ENCODE measurements at places on chromosomes 16 and 17. TPM values are rescaled to one million over a fixed set of nuclear protein-coding genes. Genes with fewer than 3 reads are reported as not detected.

- DNase-seq: no peak
These were observed 1.7 kb upstream of the STAT3 start for GRCh38 chr17:42389899-42390298.

DNA sequence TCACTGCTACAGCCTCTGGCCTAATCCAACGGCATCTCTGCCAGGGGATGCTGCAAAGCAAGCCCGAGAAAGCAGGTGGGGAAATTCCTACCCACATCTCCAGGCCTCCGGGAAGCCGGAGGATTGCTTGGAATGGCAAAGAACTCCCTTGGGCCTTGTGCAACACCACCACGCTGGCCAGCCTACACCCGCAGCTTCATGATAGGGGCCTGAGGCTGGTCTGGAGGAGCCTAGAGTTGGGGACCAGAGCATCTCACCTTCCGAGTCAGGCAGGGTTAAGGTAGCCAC lies 20.3 kb downstream of the GGA3 start:
- DNase-seq: no peak

DNA sequence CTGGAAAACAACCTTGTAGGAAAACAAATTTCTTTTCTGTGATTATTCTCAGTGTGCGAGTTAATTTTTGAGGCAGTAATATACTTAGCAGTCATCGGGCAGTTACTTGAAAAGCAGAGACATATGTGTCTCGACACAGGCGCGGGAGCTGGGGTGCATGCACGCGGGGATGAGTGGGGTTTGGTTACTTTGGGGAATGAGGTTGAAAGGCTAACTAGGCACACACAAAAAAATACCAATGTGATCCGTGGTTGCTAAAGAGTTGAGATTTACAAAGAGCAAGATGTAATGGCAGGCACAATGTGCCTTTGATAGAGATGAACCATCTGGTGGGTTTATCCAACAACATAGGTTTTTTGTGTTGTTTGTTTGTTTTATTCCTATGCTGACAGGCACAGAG lies 703.8 kb upstream of the EEF2KMT start:
- no peak for DNase-seq

DNA sequence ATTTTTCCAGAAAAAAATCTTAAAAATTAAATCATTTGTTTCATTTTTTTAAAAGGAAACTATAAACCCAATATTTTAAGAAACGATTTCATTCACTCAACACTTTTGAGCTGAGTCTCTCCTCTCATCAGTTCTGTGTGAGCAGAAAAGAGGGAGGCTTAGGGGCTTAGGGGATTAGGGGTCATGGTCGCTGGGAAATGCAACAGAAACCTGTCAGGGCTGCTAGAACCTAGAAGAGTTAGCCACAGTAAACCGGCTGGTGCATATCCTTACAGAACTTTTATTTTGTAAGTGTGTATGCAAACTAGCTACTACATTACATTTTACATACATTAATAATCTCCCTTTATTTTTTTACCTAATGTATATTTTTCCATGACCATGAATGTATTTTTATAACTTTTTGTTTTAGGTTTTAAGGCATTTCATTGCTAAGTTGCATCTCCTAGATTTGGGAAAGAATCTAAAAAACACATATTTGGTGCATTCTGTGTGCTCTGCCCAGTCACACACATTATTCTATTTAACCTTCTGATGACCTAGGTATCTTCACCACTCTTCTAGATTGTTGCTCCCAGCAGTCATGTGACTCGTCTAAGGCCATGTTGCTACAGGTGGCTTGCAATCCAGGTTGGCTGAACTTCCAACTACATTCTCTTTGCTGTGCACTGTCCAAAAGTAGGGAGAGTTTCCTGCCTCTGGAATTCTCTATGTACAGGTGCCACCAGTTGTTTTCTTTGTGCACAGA lies 24.4 kb downstream of the TBC1D3B start:
- DNase-seq: no peak

GRCh38 chr17:29723278-29724047 lies 100.8 kb upstream of the CORO6 start:
- DNase-seq: no peak

GRCh38 chr16:75264457-75264998 lies 13.1 kb upstream of the BCAR1 start:
- DNase-seq: no peak

GRCh38 chr16:86292171-86292775 lies 218.1 kb upstream of the FOXF1 start:
- no peak for DNase-seq

DNA sequence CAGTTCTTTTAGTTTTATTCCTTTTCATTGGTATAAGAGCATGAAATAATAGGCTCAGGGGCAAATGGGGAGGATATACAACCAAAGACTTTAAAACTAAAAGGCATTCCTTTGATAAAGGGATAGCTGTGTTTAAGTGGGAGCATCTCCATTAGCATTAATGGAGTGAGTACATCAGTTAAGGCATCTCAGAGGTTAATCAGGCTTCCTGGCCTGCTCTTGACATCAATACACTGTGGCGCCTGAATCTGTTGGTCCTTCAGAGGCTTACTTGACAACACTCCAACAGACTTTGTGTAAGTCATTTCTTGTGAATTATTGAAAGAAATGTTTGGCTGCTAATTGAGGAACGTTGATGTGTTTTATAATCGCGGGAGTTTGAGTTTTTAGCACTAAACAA lies 230.7 kb downstream of the BCAS3 start:
- DNase-seq: no peak

GRCh38 chr16:21276090-21276489 lies 2.0 kb downstream of the CRYM start:
- DNase-seq: no peak

GRCh38 chr17:6756425-6757031 lies 682 bp downstream of the XAF1 start:
- DNase-seq: no peak

DNA sequence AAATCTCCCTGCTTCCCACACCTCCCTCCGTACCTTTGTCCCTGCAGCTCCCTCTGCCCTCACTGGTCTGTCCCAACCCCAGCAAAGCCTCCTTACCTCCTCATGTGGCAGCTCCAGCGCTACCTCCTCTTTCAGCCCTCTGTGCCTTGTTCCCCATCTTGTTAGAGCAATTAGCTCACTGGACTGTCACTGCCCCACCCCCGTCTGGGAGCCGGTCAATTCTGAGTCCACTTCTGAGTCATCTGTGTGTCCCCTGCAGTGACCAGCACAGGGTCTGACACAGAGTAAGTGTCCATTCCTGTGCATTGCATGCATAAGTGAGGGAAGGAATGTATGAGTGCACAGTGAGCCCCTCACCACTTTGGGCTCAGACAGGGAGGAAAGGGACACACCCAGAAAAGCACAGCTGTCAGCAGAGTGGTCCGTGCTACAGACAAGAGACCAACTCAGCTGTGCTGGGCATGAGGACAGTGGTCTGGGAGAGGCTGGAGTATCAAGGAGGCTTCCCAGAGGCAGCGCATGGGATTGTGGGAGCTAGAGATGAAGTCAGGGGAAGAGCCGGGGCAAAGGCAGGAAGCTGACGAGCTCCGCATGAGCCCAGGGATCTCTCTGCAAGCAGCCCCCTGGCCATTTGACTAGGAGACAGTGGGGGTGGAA lies 45.9 kb downstream of the PITPNM3 start:
- DNase-seq: no peak

DNA sequence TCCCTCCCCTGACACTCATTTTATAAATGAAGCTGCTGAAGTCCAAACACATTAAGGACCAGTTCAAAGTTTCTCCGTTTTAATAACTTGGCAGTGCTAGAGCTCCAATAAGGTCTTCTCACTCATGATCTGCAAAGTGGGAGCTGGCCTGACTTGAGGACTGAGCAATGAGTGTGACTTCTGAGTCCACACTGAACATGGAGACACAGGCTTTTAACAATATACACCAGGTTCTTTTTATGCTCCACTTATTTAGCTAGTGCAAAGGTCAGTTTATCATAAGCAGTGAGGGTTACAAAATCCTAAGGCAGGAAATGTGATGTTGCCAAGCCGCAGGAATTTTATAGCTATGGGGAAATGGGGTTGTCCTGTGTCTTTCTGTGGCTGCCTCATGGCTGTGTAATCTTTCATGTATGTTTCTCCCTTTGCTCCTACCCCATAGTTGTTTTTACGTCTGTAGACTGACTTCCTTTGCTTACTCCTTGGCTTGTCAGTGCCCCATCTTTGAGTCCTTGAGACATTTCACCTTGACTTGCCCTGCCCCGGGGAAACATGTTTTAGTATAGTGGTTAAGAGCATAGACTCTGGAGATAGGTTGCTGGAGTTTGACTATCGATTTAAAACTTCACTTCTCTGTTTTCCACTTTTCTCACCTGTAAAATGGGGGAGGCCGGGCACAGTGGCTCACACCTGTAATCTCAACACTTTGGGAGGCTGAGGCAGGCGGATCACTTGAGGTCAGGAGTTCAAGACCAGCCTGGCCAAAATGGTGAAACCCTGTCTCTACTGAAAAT lies 12.2 kb upstream of the MMD start:
- DNase-seq: no peak

DNA sequence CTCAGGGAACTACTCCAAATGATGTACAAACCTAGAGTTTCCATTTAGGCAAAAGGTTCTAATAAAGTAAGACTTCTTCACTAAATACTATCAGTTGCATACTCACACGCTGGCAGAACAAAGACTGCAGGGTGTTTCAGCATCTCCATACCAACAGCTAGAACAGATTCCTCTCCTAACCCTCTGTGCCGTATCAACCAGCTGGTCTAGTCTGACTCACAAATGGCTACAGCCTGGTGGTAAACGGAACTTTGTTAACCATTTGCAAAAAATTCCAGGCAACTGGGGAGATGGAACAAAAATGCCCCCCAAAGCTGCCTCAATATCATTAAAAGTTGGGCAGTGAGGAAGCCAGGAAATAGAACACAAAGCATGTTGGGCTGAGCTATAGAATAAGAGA lies 217.1 kb downstream of the GRIN2A start:
- no peak for DNase-seq

DNA sequence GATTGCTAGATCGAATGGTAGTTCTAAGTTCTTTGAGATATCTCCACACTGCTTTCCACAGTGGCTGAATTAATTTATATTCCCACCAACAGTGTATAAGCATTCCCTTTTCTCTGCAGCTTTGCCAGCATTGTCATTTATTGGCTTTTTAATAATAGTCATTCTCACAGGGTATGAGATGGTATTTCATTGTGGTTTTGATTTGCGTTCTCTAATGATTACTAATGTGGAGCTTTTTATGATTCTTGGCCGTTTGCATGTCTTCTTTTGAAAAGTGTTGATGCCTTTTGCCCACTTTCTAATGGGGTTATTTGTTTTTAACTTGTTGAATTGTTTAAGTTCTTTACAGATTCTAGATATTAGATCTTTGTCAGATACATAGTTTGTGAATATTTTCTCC lies 36.5 kb upstream of the BCAS3 start:
- no peak for DNase-seq

- DNase-seq: no peak
These were observed 1.5 kb downstream of the REXO5 start for GRCh38 chr16:20807862-20808261.

DNA sequence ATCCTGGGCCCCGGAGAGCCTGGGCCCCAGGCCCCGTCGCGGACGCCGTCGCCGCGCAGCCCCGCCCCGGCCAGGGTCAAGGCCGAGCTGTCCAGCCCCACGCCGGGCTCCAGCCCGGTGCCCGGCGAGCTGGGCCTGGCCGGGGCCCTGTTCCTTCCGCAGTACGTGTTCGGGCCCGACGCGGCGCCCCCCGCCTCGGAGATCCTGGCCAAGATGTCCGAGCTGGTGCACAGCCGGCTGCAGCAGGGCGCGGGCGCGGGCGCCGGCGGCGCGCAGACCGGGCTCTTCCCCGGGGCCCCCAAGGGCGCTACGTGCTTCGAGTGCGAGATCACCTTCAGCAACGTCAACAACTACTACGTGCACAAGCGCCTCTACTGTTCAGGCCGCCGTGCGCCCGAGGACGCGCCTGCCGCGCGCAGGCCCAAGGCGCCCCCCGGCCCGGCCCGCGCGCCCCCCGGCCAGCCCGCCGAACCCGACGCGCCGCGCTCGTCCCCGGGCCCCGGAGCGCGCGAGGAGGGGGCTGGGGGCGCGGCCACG lies 36.8 kb upstream of the ZC3H18 start:
- DNase-seq: no peak

DNA sequence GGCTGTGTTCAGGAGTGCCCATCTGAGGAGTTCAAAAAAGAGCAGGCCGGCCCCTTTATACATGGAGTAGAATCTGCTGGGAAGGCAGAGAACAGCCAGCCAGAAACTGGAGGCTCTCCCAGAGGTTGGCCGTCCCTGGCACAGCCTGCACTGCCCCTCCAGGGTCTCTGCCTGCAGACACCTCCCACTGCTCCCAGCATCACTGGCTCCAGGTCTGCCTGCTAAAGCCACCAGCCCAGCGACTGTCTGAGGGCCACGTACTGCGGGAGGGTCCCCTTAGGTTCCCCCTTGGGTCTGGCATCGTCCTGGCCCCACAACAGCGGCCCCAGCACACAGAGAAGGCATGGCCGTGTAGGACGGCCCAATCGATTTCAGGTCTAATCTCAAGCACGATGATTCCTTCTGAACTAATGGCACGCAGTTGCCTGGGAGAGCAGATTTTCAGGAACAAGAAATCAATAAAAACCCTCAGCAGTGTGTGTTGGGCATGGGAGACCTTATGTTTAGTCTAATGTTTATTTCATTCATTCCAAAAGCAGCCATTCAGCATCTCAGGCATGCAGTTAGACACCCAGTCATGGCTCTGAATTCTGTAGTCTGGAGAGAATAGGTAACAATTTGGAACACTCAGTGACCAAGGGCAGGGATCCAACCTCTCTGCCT lies 95.6 kb downstream of the PGS1 start:
- DNase-seq: no peak

- DNase-seq: no peak
These were observed 58.5 kb downstream of the HS3ST3B1 start for GRCh38 chr17:14359163-14360020.

- no peak for DNase-seq
These were observed 63.9 kb upstream of the CNEP1R1 start for GRCh38 chr16:49961089-49961488.

DNA sequence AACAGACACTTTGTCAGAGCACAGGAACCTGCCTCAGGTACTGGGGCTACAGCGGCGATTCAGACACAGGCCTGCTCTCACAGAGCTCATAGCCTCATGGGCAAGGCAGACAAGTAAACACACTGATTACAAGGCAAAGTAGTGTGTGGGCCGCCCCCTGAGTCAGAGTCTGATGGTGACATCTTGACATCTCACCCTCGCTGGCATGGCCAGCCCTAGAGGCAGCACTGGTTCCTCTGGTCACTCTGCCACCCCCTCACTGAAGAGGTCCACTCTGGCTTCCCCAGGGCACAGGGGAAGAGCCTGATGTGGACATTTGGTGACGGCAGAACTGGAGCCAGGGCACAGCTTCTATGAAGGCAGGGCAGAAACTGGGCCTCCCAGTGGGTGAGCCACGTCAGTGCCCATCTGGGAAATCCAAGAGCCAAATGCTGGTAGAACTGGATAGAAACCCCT lies 32.9 kb upstream of the TOB1 start:
- no peak for DNase-seq

GRCh38 chr17:7261379-7262191 lies 693 bp downstream of the CLDN7 start:
- no peak for DNase-seq

Gene CSH1
- 0.42 TPM for total RNA-seq

Gene UMOD
- total RNA-seq: not detected

Gene NGFR
- total RNA-seq: 11.7 TPM

Gene SLC5A11
- not detected for total RNA-seq

Gene CLEC19A
- total RNA-seq: not detected

Gene DNAAF1
- not detected for total RNA-seq

Gene EVPL
- total RNA-seq: 12.5 TPM

Gene ANKFN1
- 8.0 TPM for total RNA-seq

Gene BEAN1
- total RNA-seq: 0.85 TPM

Gene CDH15
- 3.7 TPM for total RNA-seq

Gene SLC52A1
- 0.58 TPM for total RNA-seq

Gene KRT25
- not detected for total RNA-seq

Gene WIPF2
- total RNA-seq: 10.4 TPM

Gene CHRNE
- total RNA-seq: 0.79 TPM
